ENCODE measurements at places on chromosomes 11 and 22.

- no peak for DNase-seq
Measured at GRCh38 chr22:27344546-27344945, 457.0 kb downstream of the MN1 start.

GRCh38 chr11:1570001-1570453 is 2.0 kb downstream of the DUSP8 start:
- no peak for DNase-seq

- no peak for DNase-seq
Measured at GRCh38 chr22:17968126-17968525, 56.2 kb downstream of the MICAL3 start.

DNA sequence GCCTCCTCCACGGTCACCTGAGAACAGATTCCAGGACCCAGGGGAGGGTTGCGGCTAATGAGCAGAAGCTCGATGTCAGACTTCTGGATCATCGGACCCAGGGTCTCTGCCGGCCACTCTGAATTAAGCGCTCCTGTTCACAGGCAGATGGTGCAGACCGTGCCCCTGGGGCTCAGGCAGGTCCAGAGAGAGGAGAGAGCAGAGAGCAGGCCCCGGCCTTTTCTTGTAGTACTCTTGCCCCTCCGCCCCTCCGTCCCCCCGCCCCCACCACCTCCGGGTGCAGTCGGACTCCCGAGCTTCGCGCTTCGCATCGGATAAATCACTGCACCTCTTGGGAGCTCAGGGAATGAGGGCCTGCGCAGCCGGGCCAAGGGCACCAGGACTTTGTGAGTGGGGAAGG is 50.3 kb downstream of the RPS6KA4 start:
- DNase-seq, result no peak

GRCh38 chr11:57322256-57323166 is 2.2 kb downstream of the TNKS1BP1 start:
- no peak for DNase-seq
